ENCODE measurements at places on chromosomes 11 and 22.
A peak's percentile ranks its signal among the peaks of the same experiment; 100 is the strongest.

DNA sequence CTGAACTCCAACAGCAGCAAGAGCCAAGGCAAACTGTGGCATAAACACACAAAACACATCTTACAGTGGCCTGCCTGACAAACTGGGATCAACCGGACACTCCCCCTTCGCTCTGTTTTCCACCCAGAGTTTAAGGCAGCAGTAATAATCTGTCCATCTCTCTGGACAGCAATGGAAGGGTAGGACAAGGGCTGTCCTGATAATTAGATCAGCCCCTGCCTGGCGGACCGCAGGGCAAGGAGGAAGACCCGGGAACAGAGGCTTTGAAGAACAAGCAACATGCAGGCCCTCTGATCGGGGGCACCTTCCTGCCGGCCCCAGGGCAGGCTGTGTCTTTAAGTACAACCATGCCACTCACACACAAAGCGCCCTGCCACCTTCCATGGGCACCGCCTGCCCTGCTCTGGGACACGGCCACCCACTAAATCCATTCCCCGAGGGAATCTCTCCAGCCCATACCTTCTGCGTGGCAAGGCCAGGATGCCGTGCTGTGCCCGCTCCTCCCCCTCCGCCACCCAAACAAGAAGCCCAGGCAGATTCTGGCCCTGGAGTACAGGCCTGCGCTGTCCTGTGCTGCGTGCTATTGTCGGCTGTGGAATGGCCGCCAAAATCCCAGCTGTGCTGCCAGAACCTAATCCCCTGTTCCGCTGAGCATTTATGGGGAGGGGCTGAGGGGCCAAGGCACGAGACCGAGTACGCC, 38.8 kb downstream of the NUMA1 start:
- peak; percentile 62 for DNase-seq

GRCh38 chr11:64173616-64174355, 7.9 kb upstream of the MACROD1 start:
- no peak for DNase-seq

GRCh38 chr11:86948733-86949132, 6.5 kb downstream of the FZD4 start:
- DNase-seq, result no peak

DNA sequence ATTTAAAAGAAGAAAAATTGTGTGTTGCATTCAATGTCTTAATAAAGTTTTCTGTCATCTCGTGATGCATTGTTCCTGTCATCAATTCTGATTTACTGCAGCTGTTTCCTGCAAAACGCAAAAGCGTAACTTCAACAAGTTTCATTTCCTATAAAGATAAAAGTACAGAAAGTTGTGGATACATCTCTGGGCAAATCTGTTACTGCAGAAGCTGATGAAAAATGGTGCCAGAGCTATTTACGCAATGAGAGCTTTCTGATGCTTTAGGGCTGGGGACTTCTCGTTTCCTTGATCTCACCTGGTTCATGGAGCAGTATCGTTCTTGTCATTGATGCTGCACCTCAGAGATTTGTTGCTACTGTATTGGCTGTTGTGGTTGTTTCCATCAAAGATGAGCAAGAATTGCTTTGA, 15.5 kb upstream of the MS4A12 start:
- DNase-seq, result no peak

DNA sequence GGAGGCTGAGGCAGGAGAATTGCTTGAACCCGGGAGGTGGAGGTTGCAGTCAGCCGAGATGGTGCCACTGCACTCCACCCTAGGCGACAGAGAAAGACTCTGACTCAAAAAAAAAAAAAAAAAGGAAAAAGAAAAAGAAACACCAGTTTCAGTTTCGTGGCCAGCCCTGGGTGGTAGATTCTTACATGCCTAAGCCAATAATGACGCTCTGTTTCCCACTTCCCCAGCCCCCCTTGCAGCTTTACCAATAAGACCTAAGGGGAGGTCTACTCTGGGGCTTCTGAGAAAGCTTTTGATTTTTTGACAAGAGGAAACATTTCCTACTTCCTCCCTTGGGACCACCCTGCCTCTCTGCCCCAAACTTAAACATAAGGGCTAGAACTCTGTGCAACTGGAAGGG, 30.0 kb upstream of the PTPRJ start:
- DNase-seq, result no peak

DNA sequence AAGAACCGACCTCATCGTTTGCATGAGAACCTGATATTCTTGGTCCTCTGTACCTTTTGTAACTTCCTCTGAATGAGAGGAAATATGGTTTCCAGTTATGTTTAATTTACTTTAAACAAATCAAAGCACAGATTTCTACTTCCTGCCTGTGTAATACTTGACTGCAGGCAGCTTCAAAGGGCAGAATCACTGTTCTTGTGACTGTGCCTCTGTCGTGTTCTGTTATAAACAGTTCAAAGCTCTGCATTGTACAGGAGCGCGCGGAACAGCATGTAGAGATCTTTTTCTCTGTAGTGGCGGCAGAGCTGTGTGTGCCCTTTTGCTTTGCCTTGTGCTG, 73.2 kb upstream of the CLDN5 start:
- DNase-seq, result no peak

DNA sequence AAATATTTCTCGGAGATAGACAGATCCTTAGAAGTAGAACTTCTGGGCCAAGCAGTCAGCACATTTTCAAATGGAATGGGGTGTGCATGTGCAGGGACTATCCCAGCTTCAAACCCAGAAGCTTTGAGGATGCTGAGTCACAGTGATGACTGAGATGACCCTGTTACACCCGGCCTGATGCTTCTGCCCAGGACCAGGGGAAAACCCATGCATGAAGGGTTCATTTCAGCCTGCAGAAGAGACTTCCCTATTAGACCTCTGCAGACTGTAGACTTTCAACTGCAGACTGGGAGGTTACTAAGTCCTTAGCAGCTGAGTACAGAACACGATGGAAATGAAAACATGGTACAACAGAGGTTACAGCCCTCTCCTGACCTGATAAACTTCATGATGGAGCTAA, 3.6 kb upstream of the OR2AT4 start:
- DNase-seq, result no peak

DNA sequence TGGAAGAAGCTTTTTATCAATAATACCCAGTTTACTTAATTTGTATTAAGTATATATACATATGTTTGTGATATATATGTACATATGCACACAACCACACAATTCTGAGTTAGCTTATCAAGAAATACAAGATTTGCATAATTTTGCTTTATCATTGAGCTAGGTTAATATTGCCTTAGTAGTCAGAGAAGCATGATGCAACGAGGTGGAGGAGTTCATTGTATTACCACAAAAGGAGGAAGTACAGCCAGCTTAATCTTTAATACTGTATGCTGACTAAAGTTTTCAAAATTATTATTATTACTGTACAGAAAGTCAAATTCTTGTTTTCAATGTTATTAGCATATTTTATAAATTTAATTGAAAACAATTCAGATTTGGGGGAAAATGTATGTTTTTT, 278.4 kb upstream of the PDGFD start:
- DNase-seq, result no peak

GRCh38 chr11:77175021-77175842, 47.2 kb downstream of the MYO7A start:
- DNase-seq, result no peak

- no peak for DNase-seq
These were observed 21.0 kb upstream of the WNT7B start for GRCh38 chr22:45997777-45998637.

GRCh38 chr11:105361651-105362050, 222.1 kb upstream of the CARD18 start:
- no peak for DNase-seq

DNA sequence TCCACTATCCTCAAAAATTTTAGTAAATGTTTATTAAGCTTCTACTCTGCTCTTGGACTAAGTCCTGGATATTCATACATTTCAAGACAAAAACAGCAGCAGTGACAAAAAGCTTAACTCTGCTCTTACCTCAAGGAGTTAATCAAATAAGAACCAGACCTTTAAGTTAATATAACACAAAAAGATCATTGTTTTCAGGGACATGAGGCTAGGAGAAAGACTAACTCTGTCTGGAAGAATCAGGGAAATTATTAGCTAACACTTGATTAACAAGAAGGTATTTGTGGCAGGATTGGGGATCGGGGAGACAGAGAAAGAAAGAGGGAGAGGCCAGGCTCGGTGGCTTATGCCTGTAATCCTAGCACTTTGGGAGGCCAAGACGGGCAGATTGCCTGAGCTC, 74.4 kb downstream of the PPP2R1B start:
- no peak for DNase-seq

- DNase-seq, result no peak
These were observed 163.8 kb downstream of the FAT3 start for GRCh38 chr11:92388380-92388779.

DNA sequence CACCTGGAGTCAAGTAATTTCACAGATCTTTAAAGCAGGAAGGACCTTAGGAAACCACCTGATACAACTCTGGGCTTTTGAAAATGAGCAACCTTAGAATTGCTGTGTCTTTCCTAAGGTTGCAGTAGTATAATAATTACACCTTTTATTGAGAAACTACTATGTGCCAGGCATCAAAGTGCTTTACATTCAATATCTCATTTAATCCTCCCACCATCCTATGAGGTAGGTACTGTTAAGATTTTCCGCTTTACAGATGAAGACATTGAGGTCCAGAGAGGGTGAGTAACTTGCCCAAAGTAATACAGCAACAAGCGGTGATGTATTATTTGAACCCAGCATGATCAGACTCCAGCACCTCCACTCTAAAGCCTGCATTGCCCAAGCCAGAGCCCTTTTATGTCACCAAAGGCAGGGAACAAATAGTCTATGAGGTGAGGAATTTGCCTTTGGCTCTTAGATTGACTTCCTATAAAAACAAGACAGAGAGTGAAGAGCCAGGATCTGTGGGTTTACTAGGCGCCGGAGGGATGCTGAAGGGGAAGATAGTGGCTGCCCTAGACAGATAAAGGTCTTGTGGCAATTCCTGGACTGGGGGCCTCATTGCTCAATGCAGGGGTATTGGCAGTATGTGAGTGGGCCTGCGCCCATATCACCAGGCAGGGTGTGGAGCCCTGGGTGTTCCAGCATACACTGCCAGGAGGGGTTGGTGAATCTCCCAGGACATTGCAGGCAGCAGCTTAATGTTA, 157.1 kb downstream of the FBXO7 start:
- no peak for DNase-seq

DNA sequence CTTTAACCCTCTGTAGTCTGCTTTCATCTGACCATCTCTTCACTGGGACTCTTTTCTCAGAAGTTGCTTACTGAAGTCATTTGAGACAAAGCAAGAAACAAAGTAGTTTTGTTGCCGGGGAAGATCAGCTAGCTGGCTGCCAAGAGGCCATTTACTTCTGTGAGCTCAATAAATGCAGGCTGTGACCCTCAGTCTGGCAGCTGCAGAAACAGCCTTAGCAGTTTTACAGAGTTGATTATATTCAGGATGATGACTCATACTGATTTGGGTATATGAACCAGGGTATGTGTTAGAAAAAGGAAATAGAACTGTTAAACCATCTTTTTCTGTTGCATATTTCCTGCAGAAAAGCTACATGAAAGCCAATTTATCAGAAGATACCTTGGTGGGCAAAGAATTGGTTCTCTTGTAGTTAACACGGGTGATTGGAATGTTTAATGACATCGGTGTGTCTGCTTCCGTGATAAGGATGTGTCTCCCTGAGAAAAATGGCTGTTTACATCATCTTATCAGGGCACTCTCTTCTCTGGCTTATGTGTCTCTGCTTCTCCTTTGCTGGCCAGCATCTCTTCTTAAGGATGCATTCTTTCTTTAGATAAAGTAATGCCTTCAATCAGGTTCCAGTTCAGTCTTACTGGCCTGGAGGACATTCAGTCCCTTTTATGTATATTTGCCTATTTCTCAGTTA, 18.5 kb downstream of the FIBIN start:
- no peak for DNase-seq

DNA sequence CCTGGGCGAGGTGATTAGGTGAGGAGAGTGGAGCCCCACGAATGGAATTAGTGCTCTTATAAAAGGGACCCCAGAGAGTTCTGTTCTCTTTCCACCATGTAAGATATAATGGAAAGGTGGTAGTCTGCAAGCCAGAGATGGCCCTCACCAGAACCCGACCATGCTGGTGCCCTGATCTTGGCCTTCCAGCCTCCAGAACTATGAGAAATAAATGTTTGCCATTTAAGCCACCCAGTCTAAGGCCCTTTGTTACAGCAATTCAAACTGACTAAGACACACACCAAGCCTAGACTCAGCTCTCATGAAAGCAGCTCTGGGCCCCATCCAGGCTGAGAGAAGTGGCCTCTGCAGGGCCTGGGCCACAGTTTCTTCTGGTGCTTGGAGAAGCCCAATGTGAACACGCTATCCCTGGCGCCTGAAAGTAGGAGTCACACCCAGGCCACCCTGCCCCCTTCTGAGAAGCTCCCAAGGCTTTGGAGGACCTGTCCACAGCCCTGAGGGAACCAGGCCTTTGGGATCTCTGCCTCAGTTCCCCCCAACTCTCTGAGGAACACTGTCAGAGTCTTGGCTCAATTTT, 35.3 kb upstream of the LYVE1 start:
- no peak for DNase-seq

DNA sequence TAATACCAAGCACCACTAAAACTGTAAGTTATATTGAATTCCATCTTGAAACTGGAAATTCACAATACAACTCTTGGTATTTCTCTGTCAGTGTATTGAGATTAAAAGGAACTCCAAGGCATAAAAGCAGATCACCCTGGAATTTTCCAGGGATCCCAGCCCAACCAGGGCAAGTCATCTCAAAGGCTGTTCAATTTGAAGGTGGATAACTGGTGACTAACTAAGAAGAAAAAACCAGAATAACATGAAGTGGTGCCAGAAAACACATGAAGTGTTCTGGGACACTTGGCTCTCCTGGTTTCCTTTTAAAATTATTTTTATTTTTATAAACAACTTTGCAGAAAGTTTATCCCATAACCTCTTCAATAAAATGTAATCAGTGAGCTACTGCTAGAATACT, 7.8 kb upstream of the BMAL1 start:
- DNase-seq, result no peak

DNA sequence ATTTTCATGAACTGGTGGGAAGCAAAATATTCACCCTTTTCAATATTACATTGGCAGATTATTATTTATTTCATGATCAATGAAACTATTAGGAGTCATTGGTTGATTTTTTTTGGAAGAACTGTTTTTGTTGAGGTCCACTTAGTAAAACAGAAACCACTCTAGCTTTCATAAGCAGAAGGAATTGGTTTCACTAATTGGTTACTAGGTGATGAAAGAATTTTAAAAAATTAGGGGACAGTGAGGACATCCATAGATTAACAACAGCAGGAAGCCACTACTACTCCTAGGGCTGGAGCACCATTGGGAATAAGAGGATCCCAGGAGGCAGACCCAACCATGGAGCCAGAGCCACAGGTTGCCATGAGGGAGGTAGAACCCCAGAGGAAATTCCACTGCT, 74.4 kb upstream of the KCNA4 start:
- DNase-seq, result no peak

DNA sequence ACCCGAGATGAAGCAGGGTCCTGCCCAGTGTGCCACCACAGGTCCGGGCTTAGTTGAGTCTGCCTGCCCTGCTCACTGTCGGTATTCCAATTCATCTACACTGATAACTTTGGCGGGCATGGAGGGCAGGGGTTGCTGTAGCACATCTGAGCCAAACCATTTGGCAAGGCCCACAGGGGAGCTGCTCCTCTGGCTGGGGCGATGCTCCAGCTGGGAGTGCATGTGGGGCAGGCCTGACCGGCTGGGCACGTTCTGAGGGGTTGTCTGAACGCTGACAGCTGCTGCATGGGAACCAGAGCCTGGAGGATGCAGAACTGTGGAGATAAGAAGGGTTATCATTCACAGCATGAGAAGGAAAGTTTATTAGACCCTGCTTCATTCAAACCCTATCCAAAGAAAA, 40.4 kb downstream of the DRG1 start:
- DNase-seq, result no peak
